ENCODE measurements at places on chromosomes 7 and 10. TPM values are rescaled to one million over a fixed set of nuclear protein-coding genes. Genes with fewer than 3 reads are reported as not detected.

GRCh38 chr10:126565441-126565840 lies 105.1 kb downstream of the C10orf90 start:
- H3K27ac ChIP-seq, result no peak overlapping the region
- no peak overlapping the region for H3K4me3 ChIP-seq
- no peaks in the 10 kb centered on the region for H3K4me1 ChIP-seq
- no peaks in the 10 kb centered on the region for H3K36me3 ChIP-seq
- no peak for DNase-seq

DNA sequence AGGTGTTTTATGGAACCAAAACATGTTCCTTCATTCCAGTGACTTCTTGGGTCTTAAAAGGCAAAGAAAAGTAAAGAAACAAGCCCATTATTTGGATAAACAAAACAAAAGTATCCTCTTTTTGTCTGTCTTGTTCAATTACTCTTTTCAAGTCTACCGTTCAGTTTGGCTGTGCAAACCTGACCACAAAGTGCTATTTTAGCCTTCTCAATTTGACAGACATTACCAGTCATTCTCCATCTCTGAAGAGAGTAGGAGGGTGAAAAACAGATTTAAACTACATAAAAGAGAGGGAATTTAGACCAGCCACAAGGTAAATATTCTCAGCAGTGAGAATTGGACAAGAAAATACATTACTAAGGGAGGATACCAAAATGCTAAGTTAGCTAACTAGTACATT lies 145.2 kb downstream of the GRM3 start:
- no peaks in the 10 kb centered on the region for H3K27me3 ChIP-seq
- no peak for DNase-seq
- no peak overlapping the region for H3K27ac ChIP-seq
- no peak overlapping the region for H3K4me3 ChIP-seq
- H3K36me3 ChIP-seq, result no peaks in the 10 kb centered on the region
- H3K4me1 ChIP-seq, result no peaks in the 10 kb centered on the region

- no peak for DNase-seq
- no peaks in the 10 kb centered on the region for H3K27me3 ChIP-seq
- H3K4me3 ChIP-seq, result no peak overlapping the region
- H3K4me1 ChIP-seq, result peaks cover 2% of the 10 kb centered on the region
- no peaks in the 10 kb centered on the region for H3K36me3 ChIP-seq
Observed at GRCh38 chr10:12340937-12341336, 8.4 kb upstream of the CAMK1D start.

GRCh38 chr10:48802611-48803071 lies 118.0 kb downstream of the WDFY4 start:
- H3K4me3 ChIP-seq, result no peak overlapping the region
- no peak overlapping the region for H3K27ac ChIP-seq
- H3K36me3 ChIP-seq, result no peaks in the 10 kb centered on the region

- peaks cover 24% of the 10 kb centered on the region for H3K4me1 ChIP-seq
- H3K36me3 ChIP-seq, result no peaks in the 10 kb centered on the region
- peaks cover 84% of the 10 kb centered on the region for H3K27me3 ChIP-seq
- peak; percentile 41 for DNase-seq
- peak overlapping the region; percentile 61 for H3K4me3 ChIP-seq
Observed at GRCh38 chr7:100896732-100897608, 1.3 kb upstream of the ACHE start.

DNA sequence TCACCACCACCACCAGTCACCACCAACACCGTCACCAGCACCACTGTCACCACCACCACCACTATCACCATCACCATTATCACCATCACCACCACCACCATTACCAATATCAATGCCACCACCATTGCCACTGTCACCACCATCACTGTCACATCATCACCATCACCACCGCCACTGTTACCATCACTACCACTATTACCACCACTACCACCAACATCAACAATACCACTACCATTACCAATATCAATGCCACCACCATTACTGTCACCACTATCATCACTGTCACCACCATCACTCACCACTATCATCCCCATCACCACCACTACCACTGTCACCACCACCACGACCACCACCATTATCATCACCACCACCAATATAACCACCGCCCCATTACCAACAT lies 14.0 kb upstream of the DENND2A start:
- H3K4me1 ChIP-seq, result no peaks in the 10 kb centered on the region
- H3K27me3 ChIP-seq, result no peaks in the 10 kb centered on the region
- H3K36me3 ChIP-seq, result no peaks in the 10 kb centered on the region

Gene NKX1-2
- total RNA-seq, result not detected

- no peak for DNase-seq
- H3K27me3 ChIP-seq, result no peaks in the 10 kb centered on the region
- H3K4me3 ChIP-seq, result no peak overlapping the region
Observed at GRCh38 chr10:26475386-26475785, 37.2 kb downstream of the APBB1IP start.

DNA sequence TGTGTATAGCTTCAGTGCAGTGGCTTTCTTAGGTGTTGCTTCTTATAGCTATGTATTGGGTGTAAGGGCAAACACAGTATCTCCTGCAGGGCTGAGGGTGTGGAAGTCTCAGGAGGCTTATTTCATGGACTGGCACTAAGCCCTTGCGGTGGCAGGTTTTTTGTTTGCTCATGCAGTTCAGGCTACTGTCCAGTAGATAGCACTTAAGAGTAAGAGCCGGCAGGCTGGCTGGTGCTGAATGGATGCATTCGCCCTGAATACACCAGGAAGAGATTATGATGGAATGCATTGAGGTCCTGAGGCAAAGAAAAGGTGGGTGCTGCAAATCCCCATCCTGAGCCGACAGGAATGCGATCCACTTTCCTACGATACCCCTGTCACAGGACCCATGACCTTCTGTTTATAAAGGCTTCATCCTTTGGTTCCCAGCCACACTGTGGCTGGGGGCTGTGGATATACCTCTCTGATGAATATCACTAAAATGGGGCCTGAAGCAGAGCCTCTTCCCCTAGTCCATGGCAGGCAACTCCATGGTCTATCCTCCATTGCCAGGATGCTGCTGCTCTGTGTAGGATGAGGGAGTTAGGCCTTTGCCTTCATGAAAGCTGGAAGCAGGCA lies 44.9 kb downstream of the ANXA8 start:
- H3K27me3 ChIP-seq, result no peaks in the 10 kb centered on the region
- no peak overlapping the region for H3K27ac ChIP-seq
- DNase-seq, result no peak
- no peak overlapping the region for H3K4me3 ChIP-seq

Gene PLPP4
- not detected for total RNA-seq

Gene HOXA1
- total RNA-seq, result 0.66 TPM

Gene ALOX5
- total RNA-seq, result 15.9 TPM

- H3K36me3 ChIP-seq, result no peaks in the 10 kb centered on the region
- no peak overlapping the region for H3K4me3 ChIP-seq
- no peak overlapping the region for H3K27ac ChIP-seq
Observed at GRCh38 chr7:50663396-50664102, 98.3 kb upstream of the DDC start.

- H3K4me1 ChIP-seq, result no peaks in the 10 kb centered on the region
- H3K4me3 ChIP-seq, result no peak overlapping the region
- no peaks in the 10 kb centered on the region for H3K36me3 ChIP-seq
- no peaks in the 10 kb centered on the region for H3K27me3 ChIP-seq
Observed at GRCh38 chr7:79608005-79608404, 154.5 kb upstream of the MAGI2 start.

- no peaks in the 10 kb centered on the region for H3K27me3 ChIP-seq
- no peak for DNase-seq
- no peaks in the 10 kb centered on the region for H3K4me1 ChIP-seq
- H3K36me3 ChIP-seq, result no peaks in the 10 kb centered on the region
Observed at GRCh38 chr7:82166260-82167015, 277.1 kb downstream of the CACNA2D1 start.

- peaks cover 26% of the 10 kb centered on the region for H3K27me3 ChIP-seq
- H3K4me3 ChIP-seq, result no peak overlapping the region
- no peak for DNase-seq
Observed at GRCh38 chr7:132193898-132194297, 382.4 kb downstream of the PLXNA4 start.

Gene RADIL
- not detected for total RNA-seq

GRCh38 chr7:16040346-16040745 lies 353.9 kb upstream of the MEOX2 start:
- no peaks in the 10 kb centered on the region for H3K4me1 ChIP-seq
- H3K27ac ChIP-seq, result no peak overlapping the region
- no peak for DNase-seq
- no peaks in the 10 kb centered on the region for H3K36me3 ChIP-seq

Gene TAS2R5
- 3.4 TPM for total RNA-seq

DNA sequence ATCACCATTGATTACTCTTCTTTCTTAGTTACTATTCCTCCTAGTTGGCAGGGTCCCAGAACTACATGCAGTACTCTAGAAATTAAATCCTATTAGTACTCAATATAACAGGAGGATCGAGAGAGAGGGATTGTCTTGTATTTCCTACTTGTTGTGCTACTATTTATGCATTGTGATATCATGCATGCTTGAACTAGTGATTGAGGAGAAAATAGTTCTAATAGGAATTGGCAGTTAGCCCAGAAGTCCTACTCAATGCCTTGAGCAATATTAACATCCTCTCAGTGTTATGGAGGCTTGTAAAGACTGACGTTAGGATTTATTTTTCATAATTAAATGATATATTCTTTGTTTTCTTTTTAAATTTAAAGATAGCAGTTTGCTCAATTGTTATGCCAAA lies 67.4 kb downstream of the FOXP2 start:
- DNase-seq, result no peak
- no peaks in the 10 kb centered on the region for H3K36me3 ChIP-seq
- no peak overlapping the region for H3K4me3 ChIP-seq
- no peaks in the 10 kb centered on the region for H3K27me3 ChIP-seq
- H3K4me1 ChIP-seq, result no peaks in the 10 kb centered on the region

DNA sequence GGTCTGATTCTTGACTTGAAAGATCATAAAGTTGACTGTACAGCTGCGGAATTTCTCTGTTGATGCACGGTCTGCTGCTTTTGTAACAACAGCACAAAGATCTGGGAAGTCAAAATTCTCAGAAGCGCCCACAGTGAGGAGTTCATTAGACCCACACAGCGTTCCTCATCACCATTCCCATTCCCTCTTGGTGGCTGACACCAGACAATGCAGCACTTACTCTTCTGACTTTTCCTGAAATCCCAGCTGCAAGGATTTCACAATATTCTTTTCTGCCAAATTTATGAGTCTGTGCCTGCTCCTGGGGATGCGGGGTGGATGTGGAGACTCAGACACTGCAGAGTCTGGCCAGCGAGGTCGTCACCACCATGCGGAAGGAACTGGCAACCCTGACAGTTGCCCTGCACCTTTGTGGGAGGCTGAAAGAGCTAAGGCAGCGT lies 233.9 kb downstream of the FANK1 start:
- no peak for DNase-seq
- H3K4me1 ChIP-seq, result no peaks in the 10 kb centered on the region
- H3K4me3 ChIP-seq, result no peak overlapping the region

Gene NPY4R2
- not detected for total RNA-seq

DNA sequence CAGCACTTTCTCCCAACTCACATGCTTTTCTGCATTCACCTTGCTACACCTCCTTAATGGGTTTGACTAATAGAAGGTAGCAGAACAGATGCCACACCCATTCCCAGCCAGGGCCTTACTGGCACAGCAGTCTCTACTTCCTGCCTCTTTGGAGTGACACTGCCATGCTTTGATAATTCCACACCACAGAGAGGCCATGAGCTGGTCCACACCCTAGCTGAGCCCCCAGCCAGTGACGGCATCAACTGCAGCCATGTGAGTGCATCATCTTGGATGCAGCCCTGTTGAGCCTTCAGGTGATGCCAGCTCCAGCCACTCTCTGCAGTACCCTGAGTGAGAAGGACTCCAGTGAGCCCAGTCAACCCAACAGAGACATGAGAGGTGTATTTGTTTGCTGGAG lies 27.5 kb upstream of the EZH2 start:
- peaks cover 39% of the 10 kb centered on the region for H3K4me1 ChIP-seq
- no peaks in the 10 kb centered on the region for H3K27me3 ChIP-seq
- DNase-seq, result no peak
- no peak overlapping the region for H3K4me3 ChIP-seq
- H3K27ac ChIP-seq, result no peak overlapping the region
- H3K36me3 ChIP-seq, result no peaks in the 10 kb centered on the region

GRCh38 chr10:97686301-97686961 lies 610 bp downstream of the AVPI1 start:
- no peaks in the 10 kb centered on the region for H3K27me3 ChIP-seq
- H3K27ac ChIP-seq, result peak overlapping the region; percentile 35
- H3K36me3 ChIP-seq, result no peaks in the 10 kb centered on the region
- H3K4me3 ChIP-seq, result peak overlapping the region; percentile 71

- no peaks in the 10 kb centered on the region for H3K4me1 ChIP-seq
- no peak overlapping the region for H3K4me3 ChIP-seq
- peaks cover 2% of the 10 kb centered on the region for H3K27me3 ChIP-seq
- DNase-seq, result no peak
- H3K27ac ChIP-seq, result no peak overlapping the region
Observed at GRCh38 chr7:47538846-47539311, 43.0 kb downstream of the TNS3 start.

Gene PAPOLB
- not detected for total RNA-seq

DNA sequence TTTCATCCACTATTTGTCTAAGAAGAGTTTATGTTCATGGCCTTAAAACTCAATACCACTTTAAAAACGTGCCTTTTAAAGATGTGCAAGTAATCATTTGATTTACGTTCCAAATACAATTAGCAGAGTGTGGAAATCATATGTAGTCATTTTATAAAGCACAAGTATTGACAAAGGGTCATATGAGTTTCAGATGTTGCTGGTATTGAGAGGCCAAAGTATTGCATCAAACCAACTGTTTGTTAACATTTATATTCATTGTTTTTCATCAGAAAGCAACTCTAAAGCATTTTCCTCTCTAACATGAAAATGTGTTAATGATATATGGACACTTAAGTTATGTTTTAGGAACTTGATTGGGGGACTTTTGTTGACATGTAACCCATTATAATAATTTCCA lies 11.5 kb upstream of the TSGA13 start:
- H3K4me1 ChIP-seq, result no peaks in the 10 kb centered on the region
- no peak for DNase-seq
- H3K27me3 ChIP-seq, result no peaks in the 10 kb centered on the region
- no peak overlapping the region for H3K4me3 ChIP-seq
- H3K27ac ChIP-seq, result no peak overlapping the region

Gene HOXA7
- total RNA-seq, result not detected

Gene C10orf143
- 14.6 TPM for total RNA-seq

- peaks cover 16% of the 10 kb centered on the region for H3K27me3 ChIP-seq
- no peak for DNase-seq
- H3K4me3 ChIP-seq, result no peak overlapping the region
- no peak overlapping the region for H3K27ac ChIP-seq
Observed at GRCh38 chr7:35467456-35467978, 213.6 kb upstream of the TBX20 start.

GRCh38 chr10:48788554-48788953 lies 103.9 kb downstream of the WDFY4 start:
- peaks cover 18% of the 10 kb centered on the region for H3K27me3 ChIP-seq
- H3K4me3 ChIP-seq, result no peak overlapping the region
- no peak overlapping the region for H3K27ac ChIP-seq
- no peaks in the 10 kb centered on the region for H3K36me3 ChIP-seq

GRCh38 chr7:75626954-75627353 lies 111.8 kb downstream of the HIP1 start:
- no peaks in the 10 kb centered on the region for H3K36me3 ChIP-seq
- H3K4me3 ChIP-seq, result no peak overlapping the region
- DNase-seq, result no peak
- H3K27ac ChIP-seq, result no peak overlapping the region
- H3K27me3 ChIP-seq, result no peaks in the 10 kb centered on the region

GRCh38 chr7:45027774-45028114 lies 27.7 kb downstream of the CCM2 start:
- peaks cover 2% of the 10 kb centered on the region for H3K36me3 ChIP-seq
- DNase-seq, result no peak
- peaks cover 37% of the 10 kb centered on the region for H3K4me1 ChIP-seq
- no peaks in the 10 kb centered on the region for H3K27me3 ChIP-seq
- peak overlapping the region; percentile 71 for H3K27ac ChIP-seq

Measured in T-cell (primary cell).